ENCODE measurements at places on chromosomes 13 and 19.
A peak's percentile ranks its signal among the peaks of the same experiment; 100 is the strongest.

DNA sequence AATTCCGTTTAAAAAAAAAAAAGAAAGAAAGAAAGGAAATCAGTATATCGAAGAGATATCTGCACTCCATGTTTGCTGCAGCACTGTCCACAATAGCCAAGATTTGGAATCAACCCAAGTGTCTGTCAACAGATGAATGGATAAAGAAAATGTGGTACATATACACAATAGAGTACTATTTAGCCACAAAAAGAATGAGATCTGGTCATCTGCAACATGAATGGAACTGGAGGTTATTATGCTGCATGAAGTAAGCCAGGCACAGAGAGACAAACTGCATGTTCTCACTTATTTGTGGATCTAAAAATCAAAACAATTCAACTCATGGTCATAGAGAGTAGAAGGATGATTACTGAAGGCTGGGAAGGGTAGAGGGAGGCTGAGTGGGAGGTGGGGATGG, 16.3 kb downstream of the ZNF565 start:
- no peak for DNase-seq

GRCh38 chr13:48411841-48412531, 927 bp downstream of the LPAR6 start:
- DNase-seq = peak; percentile 8

- DNase-seq = no peak
Observed at GRCh38 chr13:35787937-35788336, 311.4 kb upstream of the MAB21L1 start.

GRCh38 chr13:51734786-51735185, 69.2 kb downstream of the DHRS12 start:
- no peak for DNase-seq

DNA sequence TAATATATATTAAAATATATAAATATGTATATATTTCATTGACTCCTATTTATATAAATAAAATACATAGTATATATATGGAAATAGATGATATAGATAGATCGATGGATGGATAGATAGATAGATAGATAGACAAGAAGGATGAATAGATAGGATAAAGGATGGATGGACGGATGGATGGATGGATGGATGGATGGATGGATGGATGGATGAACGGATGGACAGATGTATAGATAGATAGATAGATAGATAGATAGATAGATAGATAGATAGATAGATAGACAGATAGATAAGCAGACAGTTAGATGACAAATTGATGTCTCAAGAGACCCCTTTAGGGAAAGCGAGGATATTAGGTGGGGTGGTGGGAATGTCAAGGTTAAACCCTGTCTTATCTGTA, 15.1 kb downstream of the CYP4F11 start:
- DNase-seq = no peak

- DNase-seq = no peak
Observed at GRCh38 chr13:79805317-79805716, 324.4 kb downstream of the NDFIP2 start.

DNA sequence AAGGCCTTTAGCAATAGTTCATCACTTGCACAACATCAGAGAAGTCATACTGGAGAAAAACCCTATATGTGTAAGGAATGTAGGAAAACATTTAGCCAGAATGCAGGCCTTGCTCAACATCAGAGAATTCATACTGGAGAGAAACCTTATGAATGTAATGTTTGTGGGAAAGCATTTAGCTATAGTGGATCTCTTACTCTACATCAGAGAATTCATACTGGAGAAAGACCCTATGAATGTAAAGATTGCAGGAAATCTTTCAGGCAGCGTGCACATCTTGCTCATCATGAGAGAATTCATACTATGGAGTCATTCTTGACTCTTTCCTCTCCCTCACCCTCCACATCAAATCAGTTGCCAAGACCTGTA, 19.8 kb downstream of the ZNF583 start:
- no peak for DNase-seq

GRCh38 chr13:24181991-24182702, 21.6 kb downstream of the SPATA13 start:
- no peak for DNase-seq

GRCh38 chr19:31510635-31511034, 161.4 kb upstream of the TSHZ3 start:
- no peak for DNase-seq

- no peak for DNase-seq
Observed at GRCh38 chr19:35478794-35479677, 11.2 kb downstream of the KRTDAP start.

DNA sequence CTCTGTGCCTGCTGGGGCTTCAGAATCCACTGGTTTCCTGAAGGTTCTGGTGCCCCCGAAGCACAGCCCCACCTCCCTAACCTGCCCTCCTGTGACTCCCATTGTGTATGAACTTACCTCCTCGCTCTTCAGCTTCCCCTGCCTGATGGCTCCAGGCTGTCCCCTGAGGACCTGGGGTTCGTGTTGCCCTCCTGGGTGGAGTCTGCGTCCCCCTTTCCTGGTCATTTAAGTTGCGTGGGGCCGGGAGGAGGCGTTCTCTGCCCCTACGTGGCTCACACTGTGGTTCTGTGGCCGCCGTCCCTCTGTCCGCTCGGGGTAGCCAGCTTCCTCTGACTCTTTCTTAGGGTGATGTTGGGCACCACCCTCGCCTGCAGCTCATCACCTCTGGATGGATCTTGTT, 13.9 kb downstream of the TFDP1 start:
- no peak for DNase-seq

DNA sequence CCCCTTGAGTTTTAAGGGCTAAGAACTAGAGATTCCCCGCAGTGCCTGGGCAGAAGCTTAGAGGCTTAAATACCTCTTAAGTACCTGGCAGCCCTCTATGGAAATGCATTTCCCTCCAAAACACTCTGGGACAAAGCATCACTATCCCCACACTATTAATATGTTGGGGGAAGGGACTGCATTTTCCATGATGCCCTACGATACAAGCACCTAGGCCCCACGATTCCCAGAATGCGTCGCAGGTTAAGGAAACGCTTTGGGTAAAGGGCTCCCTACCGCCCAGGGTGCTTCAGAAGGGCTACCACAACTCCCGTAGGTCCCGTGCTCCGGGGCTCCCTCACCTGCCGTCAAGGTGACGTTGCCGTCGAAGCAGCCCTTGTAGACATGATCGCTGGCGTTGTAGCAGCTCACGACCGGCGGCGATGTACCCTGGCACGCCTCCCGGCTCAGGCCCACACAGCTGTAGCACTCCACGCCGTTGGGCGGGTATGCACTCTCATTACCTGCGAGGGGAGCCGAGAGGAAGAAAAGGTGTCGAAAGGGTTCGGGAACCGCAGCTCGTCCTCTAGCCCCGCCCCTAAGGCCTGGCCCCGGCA, 2.5 kb downstream of the LYPD3 start:
- DNase-seq = no peak

DNA sequence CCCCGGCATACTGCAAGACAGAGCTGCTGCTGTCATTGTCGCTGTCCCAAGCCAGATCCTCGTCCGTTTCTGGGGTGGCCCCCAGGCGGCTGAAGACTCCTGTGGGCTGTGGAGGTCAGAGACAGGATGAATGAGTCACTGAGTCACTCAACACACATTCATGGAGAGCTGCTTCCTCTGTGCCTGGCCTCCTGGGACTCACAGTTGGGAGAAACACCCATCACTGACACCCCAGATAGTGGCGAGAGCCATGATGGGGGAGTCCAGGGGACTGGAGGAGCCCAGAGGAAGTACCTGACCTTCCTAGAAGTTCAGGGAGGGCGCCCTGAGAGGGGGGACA, 26.0 kb downstream of the C19orf47 start:
- no peak for DNase-seq

DNA sequence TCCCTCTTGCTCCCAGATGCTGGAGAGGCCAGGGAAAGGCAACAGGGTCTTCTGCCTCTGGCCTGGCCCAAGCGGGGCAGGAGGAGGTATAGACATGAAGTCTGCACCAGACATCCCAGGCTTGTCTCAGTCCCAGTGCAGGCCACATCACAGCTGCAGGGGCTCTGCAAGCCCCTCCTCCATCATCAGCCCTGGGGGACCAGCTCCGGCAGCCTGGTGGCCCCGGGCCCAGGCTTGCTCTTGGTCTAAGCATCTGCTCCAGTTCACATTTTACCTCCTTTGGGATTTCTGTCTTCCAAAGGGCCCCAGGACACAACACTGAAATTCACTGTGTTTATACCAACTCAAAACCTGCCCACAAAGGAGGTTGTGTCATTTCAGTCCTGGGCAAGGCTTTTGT, 359.4 kb downstream of the ZNF536 start:
- no peak for DNase-seq

DNA sequence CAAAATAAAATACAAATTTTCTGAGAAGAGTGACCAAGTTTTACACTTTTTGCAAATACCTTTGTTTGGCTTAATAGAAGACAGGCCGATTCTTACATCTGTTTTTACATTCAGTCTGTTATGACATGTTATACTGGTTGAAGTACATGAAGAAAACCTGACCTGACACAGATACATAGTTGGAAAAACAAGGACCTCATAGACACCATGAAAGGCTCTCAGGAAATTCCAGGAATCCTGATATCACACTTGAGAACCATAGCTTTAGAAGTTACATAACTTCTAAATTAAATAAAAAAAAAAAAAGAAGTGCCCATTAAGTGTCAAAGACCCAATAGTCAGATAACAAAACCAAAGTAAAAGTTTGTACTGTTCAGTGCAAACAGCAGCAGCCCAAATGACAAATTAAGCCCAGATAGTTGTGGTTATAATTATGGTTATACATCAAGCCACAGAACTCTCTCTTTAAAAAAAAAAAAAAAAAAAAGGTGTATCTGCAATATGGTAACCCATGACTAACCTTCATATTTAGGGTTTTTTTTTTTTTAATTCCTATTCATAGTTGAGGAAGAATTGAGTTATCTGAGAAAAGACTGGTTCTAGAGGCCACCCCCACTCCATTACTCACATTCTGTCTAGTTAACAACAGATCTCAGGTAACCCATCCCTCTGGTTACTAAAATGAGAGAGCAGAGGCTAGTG, 19.8 kb downstream of the RBM26 start:
- DNase-seq = no peak

GRCh38 chr13:103859952-103860351, 793.7 kb upstream of the SLC10A2 start:
- no peak for DNase-seq

- no peak for DNase-seq
Observed at GRCh38 chr13:112999414-113000177, 30.6 kb downstream of the MCF2L start.

- no peak for DNase-seq
Observed at GRCh38 chr13:92317066-92317465, 909.5 kb upstream of the GPC6 start.

GRCh38 chr13:32495429-32495828, 43.2 kb downstream of the N4BP2L2 start:
- no peak for DNase-seq

- no peak for DNase-seq
Observed at GRCh38 chr19:14414926-14415690, 4.0 kb downstream of the DDX39A start.

GRCh38 chr19:13064092-13064489, 38.6 kb downstream of the LYL1 start:
- DNase-seq = no peak

DNA sequence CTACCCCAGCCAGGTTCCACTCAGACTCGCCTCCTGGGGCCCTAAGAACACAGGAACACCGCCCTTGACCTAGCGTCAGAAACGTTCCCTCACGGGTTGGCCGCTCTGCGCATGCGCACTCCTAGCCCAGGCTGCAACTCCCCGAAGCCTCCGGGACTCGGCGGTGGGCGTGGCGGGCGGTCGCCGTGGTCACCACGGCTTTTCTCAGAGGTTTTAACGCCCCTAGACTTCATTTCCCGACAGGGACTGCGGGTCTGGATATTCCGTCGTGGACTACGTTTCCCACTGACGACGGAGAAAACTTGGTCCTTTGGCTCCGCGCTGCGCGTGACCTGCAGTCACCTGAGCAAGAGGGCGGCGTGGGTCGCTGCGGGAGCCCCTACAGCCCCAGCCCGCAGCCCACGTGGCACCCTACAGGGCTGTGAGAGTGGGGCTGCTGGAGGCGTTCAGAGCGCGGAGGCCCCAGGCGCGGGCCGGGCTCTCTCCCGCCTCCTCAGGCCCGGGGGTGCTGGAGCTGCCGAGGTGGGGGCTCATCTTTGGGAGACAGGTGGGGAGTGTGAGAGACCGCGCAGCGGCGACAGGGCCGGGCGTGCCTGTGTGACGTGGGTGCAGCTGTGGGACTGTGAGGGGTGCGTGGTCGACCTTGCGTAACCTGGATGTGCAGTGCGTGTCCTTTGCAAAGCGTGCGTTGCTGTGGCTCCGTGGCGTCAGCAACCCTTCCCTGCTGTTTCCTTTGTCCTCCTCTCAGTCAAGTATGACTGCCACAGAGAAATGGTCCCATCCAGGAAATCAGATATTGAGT, 38.0 kb upstream of the ZNF573 start:
- peak; percentile 38 for DNase-seq

DNA sequence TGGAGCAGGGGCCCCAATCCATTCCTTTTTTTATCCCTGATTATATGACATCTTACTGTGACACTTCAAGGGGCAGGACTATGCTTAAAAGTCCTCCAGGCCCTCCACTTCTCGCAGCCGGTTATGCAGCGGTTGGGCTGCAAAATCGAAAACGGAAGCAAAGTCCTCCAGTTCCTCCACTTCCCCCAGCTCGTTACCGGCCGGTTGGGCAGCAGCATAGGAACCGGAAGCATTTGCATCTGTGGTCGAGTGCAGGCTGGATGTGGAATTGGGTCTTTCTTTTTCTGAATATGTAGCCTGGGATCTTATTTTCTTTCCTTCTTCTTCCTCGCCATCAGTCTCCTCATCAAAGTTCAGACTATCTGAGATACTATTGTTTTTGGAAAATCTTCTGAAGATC, 46.1 kb downstream of the OXGR1 start:
- DNase-seq = no peak

DNA sequence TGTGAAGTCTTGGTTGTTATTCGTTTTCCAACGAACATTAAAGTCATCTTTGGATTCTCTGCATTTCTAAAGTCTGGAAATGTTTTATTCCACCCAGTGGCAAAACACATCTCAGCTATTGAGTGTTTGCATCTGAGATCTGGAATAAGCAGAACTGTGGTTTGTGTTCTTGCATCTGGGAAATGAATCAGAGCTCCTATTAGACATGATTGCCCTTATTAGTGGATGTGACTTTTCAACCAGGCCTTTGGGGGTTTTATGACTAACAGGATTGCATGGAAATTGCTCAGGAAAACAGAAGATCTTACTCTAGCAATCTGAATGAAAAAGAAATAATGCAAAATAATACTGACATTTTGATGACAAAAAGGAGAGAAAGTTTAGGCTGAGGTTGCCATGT, 488.8 kb downstream of the IRS2 start:
- no peak for DNase-seq

GRCh38 chr19:48868114-48868886, at the start of gene PLEKHA4:
TSS of gene PLEKHA4 (minus strand) at chr19:48868617. CDS start at chr19:48867620, 997 bp downstream.
- no peak for DNase-seq

DNA sequence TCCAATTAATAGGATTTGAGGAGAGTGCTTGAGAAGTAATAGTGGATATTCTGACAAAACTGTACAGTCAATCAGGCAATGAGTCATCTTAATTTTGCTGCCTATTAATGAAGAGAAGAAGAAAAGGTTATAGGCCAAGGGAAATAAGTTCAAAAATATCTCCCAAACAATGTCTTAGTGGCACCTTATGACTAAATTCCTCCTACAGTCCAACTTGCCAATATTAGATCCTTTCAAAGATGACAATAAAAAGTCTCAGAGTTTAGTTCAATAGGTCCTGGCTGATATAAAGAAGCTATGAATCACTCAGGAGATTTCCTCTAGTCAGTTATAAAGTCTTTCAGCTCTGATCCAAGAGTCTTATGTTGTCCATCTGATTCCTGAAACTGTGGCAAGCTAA, 27.9 kb downstream of the UGGT2 start:
- no peak for DNase-seq
